ENCODE measurements at places on chromosomes 1 and 21. TPM values are rescaled to one million over a fixed set of nuclear protein-coding genes. Genes with fewer than 3 reads are reported as not detected.

The DIRAS3 gene
- total RNA-seq = 3.0 TPM

DNA sequence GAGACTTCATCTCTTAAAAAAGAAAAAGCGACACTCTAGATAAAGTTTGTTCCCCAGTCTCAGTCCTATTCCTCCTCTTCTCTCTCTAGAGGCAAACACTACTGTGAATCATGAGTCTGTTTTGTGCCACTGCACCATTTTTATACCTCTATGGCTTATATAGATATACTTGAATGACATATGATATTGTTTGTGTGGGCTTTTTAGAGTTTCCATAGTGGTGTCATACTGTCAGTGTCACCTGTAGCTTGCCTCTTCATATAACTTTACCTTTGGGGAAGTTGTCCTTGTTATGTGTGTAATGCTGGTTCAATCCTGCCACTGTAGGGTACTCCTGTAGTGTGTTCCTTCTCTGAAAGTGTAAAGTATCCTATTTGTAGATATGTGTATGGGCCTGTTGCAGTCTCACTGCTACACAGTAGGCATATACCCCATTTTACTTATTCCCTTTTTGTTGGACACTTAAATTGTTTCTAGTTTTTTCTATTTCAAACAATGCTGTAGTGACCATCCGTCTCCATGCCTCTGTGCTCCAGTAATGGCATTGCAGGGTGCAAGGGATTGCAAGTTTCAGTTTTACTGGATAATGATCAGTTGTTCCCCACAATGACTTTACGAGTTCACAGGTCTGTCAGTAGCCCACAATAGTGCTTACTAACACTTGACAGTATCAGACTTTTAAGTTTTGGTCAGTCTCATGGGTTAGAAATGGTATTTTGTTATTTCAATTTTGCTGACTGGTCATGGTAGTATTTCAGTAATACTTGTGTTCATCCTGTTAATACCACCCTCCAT, 2.7 kb downstream of the PRMT2 start:
- no peak for DNase-seq

DNA sequence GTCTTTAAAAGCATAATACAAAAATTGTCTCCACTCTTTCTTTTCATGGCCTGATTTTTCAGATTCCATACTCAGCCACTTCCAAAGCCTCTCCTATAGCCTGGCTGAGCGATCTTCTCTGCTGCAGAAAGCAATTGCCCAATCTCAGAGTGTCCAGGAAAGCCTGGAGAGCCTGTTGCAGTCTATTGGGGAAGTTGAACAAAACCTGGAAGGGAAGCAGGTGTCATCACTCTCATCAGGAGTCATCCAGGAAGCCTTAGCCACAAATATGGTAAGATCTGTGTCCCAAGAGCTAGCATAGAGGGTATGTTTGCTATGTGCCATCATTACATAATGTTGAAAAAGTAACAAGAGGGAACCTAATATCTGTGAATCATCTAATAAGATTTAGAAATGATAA, 130.7 kb upstream of the BMP8A start:
- no peak for DNase-seq

- DNase-seq = no peak
Measured at GRCh38 chr1:59089922-59090457, 206.9 kb upstream of the FGGY start.

The PADI1 gene
- total RNA-seq = 0.34 TPM

The VAMP4 gene
- total RNA-seq = 17.2 TPM

The IFNGR2 gene
- total RNA-seq = 122 TPM

The OR2L5 gene
- total RNA-seq = not detected

GRCh38 chr21:35528116-35529042, 479.3 kb upstream of the RUNX1 start:
- DNase-seq = no peak

The SLAMF7 gene
- 0.14 TPM for total RNA-seq

The GJA5 gene
- total RNA-seq = 2.7 TPM

- DNase-seq = no peak
Measured at GRCh38 chr1:55048453-55049270, 9.3 kb downstream of the PCSK9 start.

All from prostate gland (tissue), 2 donors.